Uterus (tissue), 4 donors: ENCODE measurements at places on chromosomes 11 and 22.

DNA sequence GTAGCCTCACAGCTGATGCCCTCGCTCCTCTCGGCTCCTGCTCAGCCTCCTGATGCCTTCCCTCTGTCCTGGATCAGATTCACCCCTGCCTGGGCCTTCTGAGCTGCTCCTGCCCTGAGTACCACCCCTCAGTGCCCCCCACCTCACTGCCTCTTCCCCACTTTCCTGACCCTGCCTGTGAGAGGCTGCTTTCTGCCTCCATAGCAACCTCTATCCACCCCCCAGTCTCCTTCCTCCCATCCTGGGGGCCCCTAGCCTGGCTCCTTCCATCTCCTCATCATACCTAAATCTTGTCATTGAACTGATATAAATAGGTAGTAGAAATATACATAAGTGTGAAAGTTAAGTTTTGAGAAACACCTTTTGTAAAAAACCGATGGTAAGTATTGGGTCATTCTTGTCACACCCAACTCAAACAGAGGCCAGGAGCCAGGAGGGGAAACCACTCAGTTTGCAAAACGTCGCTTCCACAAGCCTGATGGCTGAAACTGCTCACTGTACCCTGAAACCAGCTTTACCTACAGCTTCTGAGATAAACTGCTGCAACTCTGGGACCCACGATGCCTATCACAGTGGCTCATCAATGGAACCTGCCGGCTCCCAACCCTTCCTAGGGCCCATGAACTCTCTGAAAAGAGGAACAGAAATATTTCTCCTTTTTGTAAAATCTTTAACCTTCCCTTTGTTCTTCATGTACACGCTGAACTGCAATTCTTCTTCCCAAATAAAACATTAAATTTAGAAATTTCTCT lies 4.8 kb upstream of the APOBEC3H start:
- DNase-seq = no peak

DNA sequence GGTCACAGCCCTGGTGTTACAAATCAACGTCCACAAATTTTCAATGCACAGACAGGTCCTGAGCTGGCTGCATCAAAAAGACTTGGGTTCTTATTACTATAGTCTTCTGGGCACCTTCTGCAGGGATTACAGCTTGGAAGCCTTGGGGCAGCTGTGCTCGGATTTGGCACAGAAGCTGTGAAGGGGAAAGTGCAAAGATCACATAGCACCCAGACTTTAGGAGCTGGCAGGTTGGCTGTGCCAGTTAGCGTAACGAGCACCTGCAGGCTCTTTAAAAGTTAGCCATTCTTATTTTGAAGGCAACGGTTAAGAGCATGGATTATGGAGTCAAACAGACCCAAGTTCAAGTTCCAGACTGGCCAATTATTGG lies 100.4 kb downstream of the ARL14EP start:
- no peak for DNase-seq

DNA sequence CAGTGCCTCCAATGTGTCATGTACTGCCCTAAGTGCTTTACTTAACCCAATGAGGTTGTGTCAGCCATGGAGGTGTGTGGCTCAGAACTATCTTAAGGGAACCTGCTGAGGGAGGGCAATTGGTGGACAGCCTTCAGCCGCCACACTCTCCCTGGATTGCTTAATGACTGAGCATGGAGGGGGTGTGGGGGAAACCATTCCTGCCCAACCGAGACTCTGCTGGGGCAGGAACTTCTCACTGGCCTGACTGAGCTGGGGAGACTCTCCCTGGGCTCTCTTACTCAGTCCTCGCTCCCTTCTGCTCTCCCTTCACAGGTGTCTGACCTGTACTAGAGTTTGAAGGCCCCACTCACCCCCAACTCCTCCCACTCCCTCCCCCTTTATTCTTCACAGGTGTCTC lies 114.8 kb downstream of the CCDC81 start:
- DNase-seq = no peak

GRCh38 chr11:32400196-32400595 lies 35.1 kb downstream of the WT1 start:
- no peak for DNase-seq
